AG04449 (cell line): ENCODE measurements at places on chromosomes 5 and 9.

GRCh38 chr5:174327317-174327864 is 281.9 kb downstream of the NSG2 start:
- no peak for DNase-seq

DNA sequence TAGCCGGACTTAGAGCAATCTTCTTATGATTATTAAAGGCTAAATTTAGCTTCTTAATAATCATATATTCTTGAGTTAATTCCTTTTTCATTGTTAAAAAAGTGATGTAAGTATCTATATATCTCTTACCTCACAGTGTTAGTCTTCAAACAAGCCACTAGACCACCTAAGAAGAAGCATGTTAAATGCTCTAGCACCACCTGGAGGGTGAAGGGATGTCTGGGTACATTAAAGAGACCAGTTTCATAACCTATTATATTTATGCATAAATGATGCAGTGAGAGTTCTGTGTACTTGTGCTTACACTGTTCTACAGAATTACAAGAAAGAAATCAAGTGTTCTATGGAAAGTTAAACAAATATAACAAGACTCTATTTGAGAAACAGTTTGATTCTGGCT is 55.9 kb upstream of the SLCO6A1 start:
- no peak for DNase-seq

DNA sequence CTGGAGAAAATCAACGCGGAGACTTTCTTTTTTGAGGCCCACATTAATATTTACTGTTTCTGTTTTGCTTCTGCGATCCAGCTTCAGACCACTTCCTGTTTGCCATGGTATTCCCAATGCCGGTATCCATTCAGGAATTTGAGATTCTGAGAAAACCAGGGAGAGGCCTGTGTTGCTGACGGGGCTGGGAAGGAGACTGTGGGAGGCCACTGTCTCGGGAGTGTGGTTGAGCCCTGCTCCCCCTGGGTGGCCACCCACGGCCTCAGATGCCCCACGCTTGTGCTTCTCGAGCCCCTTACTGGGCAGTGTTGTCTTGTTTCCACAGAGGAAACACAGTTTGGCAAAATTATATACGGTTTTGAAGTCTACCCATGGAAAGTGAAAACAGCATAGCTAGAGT is 403.6 kb upstream of the IRX2 start:
- DNase-seq = no peak

- DNase-seq = no peak
These were observed 198.0 kb downstream of the CAAP1 start for GRCh38 chr9:26694381-26695297.

DNA sequence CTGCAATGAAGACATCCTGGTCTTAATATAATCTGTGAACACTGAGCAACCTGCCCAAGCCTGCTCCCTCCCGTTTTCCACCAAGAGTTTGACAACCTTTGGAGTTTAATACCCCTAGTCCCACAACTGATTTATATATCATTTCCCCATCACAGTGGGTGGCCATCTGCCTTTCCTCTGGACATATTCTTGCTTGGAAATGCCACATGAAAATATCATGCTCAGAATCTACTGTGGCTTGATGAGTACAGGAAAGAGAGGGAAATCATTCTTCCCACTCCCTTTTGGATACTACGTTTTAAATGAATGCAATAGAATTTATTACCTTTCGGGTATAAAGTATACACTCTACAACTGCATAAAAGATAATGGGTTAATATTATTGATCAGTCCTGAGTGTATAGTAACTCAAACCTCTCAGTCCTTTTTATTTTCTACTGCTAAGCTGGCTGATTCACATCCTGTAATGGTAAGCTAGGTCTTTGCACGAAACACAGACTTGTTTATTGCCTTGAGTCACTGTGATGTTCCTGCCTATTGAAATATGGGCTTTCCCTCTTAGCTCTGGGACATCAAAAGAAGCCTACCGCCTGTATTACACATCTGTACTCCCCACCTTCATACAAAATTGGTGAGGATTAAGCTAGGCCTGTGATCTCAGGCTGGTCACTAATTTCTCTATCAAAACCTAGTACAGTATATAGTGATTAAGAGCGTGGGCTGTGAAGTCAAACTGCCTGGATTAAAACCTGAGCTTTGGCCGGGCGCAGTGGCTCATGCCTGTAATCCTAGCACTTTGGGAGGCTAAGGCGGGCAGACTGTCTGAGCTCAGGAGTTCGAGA is 67.6 kb upstream of the NR5A1 start:
- peak; percentile 45 for DNase-seq

DNA sequence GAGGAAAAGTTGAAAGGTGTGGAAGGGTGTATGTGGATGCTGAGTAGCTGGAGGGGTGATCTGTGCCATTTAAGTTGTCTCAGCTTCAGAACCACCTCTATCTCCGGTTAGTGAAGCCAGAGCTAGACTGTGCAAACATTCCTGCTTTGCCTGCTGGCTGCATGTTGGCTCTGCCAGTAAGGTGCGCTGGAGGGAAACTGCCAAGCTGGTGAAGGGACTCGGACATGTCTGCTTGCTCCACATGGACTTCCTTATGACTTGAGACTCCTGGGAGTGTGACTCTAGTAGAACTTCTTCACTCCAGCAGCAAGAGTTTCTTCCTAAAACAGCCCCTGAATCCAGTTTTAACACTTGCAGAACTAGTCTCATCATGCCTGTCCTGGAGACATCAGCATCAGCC is 27.9 kb downstream of the DAB2 start:
- DNase-seq = no peak

DNA sequence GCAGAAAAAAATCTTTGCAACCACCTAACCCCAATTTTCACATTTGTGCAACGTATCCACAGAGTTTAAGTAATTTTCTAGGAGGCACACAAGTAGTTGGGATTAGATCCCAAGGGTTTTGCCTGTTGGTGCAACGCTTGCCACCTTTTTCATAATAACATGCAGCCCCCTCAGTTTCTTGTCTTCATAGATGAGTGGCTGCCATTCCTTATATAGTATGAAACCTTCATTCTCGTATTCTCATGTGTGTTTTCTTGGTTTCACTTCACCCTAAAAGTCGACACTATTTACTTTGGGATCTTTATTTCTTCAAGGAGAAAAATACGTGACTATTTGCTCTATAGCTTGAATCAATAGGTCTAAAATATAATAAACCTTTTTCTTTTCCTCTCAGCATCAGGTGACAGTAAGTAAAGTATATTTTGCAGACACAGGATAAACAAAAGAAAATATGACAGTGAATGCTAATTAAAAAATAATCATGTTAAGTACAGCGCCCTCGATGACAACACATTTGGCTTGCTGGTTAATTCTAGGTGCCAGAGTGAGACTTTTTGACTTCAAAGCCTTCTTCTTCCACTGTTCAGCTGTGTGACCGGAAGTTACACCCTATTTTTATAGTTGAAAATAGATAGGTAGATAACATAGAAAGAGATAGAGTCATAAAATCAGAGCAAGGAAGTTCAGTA is 342.8 kb upstream of the CCNG1 start:
- no peak for DNase-seq

- no peak for DNase-seq
These were observed 124.5 kb downstream of the PDZD2 start for GRCh38 chr5:31763424-31763823.

GRCh38 chr9:87874304-87874623 is 8.4 kb upstream of the SPATA31E1 start:
- DNase-seq = no peak

GRCh38 chr5:68285851-68286611 is 70.5 kb downstream of the PIK3R1 start:
- no peak for DNase-seq

DNA sequence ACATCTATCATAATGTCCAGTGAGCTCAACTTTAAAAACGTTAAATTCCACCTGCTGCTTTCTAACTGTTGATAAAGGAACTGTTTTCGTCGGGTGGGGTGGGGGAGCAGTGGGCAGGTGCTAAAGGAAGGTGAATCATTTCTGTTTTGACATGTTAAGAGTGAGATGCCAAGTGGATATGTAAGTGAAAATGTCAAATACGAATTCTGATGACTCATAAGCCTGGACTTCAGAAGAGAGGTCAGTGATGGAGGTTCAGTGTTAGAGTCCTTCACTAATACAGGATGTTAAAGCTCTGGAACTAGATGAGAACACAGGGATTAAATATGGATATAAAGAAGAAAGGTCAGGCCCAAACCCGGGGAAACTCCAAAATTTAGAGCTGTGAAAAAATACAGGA is 617.9 kb upstream of the CTNND2 start:
- no peak for DNase-seq

GRCh38 chr5:95794070-95794516 is 28.4 kb downstream of the GLRX start:
- peak; percentile 42 for DNase-seq

DNA sequence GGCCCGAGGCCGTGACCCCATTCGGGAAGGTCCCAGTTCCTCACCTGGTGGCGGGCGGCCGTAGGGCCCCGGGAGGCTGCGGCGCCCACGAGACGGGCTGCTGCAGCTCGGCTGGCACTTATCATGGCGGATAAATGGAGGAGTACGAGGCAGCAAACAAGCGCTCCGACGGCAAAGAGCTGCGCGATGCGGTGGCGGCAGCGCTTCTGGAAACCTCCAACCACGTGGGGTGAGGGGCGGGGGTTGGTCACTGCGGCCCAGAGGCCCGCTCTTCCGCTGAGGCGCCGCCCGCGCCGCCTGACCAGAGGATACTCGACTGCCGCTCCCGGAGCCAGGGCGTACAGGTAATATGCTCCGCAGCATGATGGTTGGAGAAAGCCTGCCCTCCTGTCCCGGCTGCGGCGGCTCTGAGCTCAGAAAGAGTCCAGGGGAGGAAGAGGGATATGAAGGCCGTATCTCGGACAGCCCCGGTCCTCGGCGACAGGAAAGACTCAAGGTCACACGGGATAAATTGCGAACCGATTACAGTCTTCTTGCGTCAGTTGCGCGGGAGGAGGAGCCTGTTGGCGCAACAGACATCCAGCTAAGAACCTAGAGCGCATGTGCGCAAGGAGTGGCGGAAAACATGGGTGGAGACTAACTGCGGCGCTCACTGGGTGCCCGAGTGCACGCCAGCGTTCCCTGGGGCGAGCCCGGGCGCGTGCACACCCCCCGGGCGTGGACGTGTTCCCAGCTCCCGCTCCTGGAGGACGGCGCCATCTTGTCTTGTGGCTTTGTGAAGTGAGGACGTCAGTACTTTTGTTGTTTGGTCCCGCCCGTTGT is at the start of gene HSPA9:
TSS of gene HSPA9 (minus strand) at position 208 of the 822 bp plus-strand sequence. CDS start at position 125, 83 bp downstream.
- peak; percentile 98 for DNase-seq

GRCh38 chr9:130112538-130113151 is 58.9 kb downstream of the GPR107 start:
- DNase-seq = no peak

DNA sequence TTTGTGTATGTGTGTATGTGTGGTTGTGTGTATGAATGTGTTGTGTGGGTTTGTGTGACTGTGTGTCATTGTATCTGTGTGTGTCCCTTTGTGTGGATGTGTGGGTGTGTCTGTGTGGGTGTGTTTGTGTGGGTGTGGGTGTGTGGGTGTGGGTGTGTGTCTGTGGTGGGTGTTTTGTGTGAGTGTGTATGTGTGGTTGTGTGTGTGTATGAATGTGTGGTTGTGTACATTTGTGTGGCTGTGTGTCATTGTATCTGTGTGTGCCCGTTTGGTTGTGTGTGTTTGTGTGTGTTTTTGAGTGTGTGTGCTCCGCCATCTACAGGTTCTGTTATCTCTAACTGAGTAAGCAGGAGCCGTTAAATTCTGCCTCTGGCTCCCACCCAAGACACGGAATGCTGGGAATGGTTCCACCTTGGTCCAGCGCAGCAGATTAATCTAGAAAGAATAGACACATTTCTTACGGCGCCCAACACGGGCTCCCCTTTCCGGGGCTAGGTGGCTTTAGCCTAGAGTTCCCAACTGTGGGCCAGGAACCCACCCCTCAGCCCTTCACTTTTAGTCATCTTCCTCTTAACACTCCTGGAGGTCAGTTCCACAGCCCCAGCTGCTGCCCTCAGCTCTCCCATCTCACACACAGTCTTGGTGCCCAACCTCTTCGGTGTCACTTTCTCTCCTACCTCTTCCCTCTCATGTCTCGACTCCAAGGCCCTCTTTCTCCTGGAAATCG is 197.1 kb downstream of the TTLL11 start:
- DNase-seq = no peak

GRCh38 chr5:80216753-80217596 is 38.9 kb downstream of the SERINC5 start:
- DNase-seq = no peak

DNA sequence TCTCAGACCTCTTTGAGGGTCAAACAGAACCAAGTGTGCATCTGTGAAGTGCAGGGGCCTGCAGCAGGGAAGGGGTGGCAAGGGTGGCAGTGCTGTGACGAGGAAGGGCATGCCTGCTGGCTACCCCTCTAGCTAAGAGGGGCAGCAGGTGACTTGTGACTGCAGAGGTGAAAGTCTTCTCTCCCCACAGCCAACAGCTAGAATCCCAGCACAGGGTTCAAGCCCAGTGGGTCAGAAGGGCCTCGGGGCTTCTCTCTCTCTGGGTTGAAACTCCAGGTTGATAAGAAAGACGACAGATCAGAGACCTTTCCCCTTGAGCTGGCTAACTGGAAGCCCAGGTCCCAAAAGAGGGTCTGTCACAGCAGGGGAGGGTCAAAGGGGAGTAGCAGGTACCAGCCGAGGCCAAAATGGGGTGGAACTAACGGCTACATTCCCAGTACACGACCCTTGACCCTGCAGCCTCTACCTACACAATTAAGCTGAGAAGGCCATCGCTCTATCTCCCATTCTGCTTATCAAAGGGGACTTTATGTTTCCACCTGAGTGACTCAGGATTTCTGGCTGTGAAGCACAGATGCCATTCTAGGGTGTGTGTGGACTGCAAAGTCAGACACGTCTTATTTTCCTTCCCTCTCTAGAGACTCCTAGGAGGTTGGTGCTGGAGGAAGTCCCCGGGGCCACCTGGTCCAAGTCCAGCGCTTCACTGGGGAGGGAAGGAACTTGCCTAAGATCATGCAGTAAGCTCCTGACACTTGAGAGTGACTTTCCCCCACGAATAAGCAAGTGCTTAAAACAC is 14.6 kb downstream of the ANKS6 start:
- DNase-seq = no peak

GRCh38 chr5:159207686-159208513 is 1.5 kb downstream of the RNF145 start:
- DNase-seq = no peak

GRCh38 chr5:127014573-127014972 is 15.8 kb downstream of the MARCHF3 start:
- no peak for DNase-seq

DNA sequence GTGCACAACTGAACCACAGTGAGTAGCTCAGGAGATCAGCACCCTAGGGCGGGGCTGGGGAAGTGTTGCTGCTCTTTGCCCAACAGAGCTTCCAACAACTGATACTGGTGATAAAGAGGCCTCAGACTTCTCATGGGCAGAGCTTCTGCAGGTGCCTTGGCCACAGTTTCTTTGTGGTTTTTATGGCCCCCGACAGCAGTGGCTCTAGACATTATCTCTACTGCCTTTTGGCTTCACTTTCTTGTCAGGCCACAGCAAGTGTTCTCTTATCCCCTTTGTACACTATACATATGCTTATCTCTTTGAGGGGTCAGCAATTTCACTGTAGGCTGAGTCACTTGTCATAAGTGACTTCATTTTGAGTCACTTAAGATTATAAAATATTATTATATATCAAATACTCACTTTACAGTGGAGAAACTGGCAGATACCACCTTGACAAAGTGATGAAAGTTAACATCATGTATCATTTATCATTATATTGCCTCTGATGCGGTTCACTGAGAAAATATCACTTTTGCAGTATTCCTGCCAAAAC is 90.9 kb upstream of the COX7C start:
- DNase-seq = no peak
